Activated CD8-positive, alpha-beta T cell treated with anti-CD3 and anti-CD28 coated beads for 36 hours (primary cell): ENCODE measurements at places on chromosomes 4 and X. TPM values are rescaled to one million over a fixed set of nuclear protein-coding genes. Genes with fewer than 3 reads are reported as not detected.

The BRS3 gene
- total RNA-seq, result not detected

The TCEAL7 gene
- total RNA-seq, result not detected

The MAGEB10 gene
- not detected for total RNA-seq

The GPC4 gene
- total RNA-seq, result not detected

The FGA gene
- not detected for total RNA-seq

The KDR gene
- total RNA-seq, result not detected

DNA sequence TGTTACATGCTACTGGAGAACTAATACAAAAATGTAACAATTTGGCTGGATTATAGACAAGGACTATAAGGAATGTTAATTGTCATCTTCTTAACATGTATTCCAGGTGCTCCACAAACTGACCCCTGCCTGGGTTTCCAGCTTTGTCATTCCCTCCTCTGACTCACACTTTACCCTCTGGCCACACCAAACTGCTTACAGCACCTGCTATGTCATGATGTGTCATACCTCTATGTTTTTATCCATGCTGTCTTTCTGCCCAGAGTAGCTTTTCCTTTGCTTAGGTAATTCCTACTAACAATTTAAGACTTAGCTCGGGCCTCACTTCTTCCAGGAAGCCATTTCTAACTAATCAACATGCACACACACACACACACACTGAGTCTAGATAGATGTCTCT lies 14.0 kb upstream of the SHROOM4 start:
- DNase-seq, result no peak
- H3K36me3 ChIP-seq, result no peaks in the 10 kb centered on the region
- no peaks in the 10 kb centered on the region for H3K27me3 ChIP-seq
- H3K4me1 ChIP-seq, result no peaks in the 10 kb centered on the region
- no peak overlapping the region for H3K27ac ChIP-seq

DNA sequence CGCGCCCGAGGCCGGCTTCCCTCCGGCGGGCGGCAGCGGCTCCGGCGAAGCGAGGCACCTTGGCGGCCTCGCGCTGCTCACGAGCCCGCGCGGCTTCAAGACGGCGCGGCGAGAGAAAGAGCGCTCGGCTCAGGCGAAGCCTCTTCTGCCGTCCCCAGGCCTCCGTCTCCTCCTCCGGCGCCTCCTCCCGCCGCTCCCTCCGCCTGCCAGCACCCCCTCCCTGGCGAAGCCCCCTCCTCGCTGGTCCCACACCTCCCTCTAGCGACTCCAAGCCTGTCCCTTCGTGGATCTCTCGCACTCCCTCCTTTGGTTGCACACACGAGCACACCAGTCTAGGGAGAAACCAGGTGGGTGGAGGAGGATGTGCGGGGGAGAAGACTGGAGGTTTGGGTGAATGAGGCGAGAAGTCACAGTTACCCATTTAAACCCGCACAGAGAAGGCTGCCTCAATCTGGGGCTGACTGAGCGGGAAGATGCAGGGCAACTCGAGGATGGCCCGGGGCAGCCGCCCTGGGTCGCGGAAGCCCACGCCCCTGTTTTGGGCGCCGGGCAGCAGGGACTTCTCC lies at the start of gene CAMK2D:
TSS of gene CAMK2D (minus strand) at position 119 of the 566 bp plus-strand sequence. CDS start 670 bp downstream, outside the sequence.
- peak; percentile 88 for DNase-seq
- peak within 1 kb of the TSS; percentile 98 for H3K4me3 ChIP-seq
- peaks cover 29% of the 10 kb centered on the region for H3K36me3 ChIP-seq
- H3K27ac ChIP-seq, result peak within 1 kb of the TSS; percentile 98
- peaks cover 44% of the 10 kb centered on the region for H3K4me1 ChIP-seq
- no peaks in the 10 kb centered on the region for H3K27me3 ChIP-seq

DNA sequence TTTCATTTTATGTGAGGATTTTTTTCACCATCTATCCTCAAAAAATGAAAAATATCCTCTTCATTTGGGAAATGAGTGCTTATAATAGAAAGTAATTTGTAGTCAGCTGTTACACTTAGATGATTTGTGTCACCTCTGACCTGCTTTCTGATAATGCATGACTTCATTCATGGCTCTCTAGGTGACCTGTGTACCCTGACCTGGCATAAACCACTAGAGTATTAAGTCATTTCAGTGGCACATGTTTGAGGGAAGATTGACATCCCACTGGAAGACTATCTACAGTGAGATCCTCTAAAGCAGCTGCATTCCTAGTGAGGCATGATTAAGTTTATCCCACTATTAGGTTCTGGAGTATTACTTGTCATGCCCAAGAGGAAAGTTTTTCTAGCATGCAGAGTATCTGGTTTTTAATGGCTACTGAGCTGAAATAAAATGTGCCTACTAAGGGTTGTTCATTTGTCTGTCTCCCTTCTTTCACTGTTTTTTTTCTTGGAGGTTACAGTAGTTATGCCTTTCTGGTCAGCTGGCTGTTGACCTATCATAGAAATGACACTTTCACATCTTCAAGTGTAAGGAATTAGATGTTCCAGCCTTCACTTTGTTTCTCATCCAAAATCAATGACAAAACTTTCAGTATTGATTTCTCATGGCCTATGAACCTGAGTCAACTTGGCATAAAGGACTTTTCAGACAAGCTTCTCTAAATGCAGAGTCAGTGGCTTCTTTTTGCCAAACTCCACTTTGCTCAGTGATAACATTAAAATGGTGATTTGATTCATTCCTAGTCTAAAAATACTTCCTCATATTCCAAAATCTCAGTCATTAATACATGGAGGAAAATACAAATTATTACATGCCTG lies 33.1 kb downstream of the TET2 start:
- H3K36me3 ChIP-seq, result peaks cover 40% of the 10 kb centered on the region
- H3K4me3 ChIP-seq, result no peak overlapping the region
- peaks cover 30% of the 10 kb centered on the region for H3K4me1 ChIP-seq
- H3K27ac ChIP-seq, result no peak overlapping the region
- DNase-seq, result no peak

GRCh38 chrX:134622813-134623185 lies 35.5 kb downstream of the PLAC1 start:
- peaks cover 16% of the 10 kb centered on the region for H3K4me1 ChIP-seq
- H3K36me3 ChIP-seq, result no peaks in the 10 kb centered on the region
- H3K4me3 ChIP-seq, result no peak overlapping the region
- peaks cover 2% of the 10 kb centered on the region for H3K27me3 ChIP-seq
- no peak for DNase-seq
- no peak overlapping the region for H3K27ac ChIP-seq

GRCh38 chr4:42412251-42412650 lies 15.0 kb downstream of the SHISA3 start:
- H3K36me3 ChIP-seq, result peaks cover 21% of the 10 kb centered on the region
- H3K4me3 ChIP-seq, result no peak overlapping the region
- no peak for DNase-seq
- H3K27me3 ChIP-seq, result no peaks in the 10 kb centered on the region
- no peak overlapping the region for H3K27ac ChIP-seq
- H3K4me1 ChIP-seq, result no peaks in the 10 kb centered on the region

GRCh38 chrX:70453024-70453618 lies 8.5 kb downstream of the DLG3 start:
- H3K27me3 ChIP-seq, result no peaks in the 10 kb centered on the region
- H3K36me3 ChIP-seq, result peaks cover 6% of the 10 kb centered on the region
- H3K4me3 ChIP-seq, result peak overlapping the region; percentile 79
- DNase-seq, result peak; percentile 20
- peaks cover 39% of the 10 kb centered on the region for H3K4me1 ChIP-seq
- peak overlapping the region; percentile 88 for H3K27ac ChIP-seq

GRCh38 chrX:1190596-1191145 lies 21.8 kb downstream of the CRLF2 start:
- no peaks in the 10 kb centered on the region for H3K27me3 ChIP-seq
- no peak overlapping the region for H3K27ac ChIP-seq

DNA sequence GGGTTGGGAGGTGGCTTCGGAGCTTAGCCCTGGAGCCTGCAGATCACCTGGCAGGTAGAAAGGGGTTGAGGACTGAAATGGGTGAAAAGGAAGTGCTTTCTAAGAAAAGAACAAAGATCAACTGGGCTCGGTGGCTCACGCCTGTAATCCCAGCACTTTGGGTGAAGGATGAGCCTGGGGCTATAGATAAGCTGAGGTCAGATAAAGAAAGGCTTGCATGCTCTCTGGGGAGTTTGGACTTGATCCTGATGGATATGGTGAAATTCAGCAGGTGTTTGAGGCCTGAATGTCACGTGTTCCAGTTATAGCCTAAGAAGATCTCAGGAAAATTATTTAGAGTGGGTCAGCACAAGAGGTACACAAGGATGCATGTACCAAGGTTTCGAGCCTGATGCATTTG lies 40.8 kb downstream of the SLC34A2 start:
- H3K27ac ChIP-seq, result no peak overlapping the region
- no peaks in the 10 kb centered on the region for H3K27me3 ChIP-seq
- no peak for DNase-seq
- H3K4me1 ChIP-seq, result no peaks in the 10 kb centered on the region
- no peaks in the 10 kb centered on the region for H3K36me3 ChIP-seq

GRCh38 chr4:165190591-165191347 lies 16.6 kb upstream of the KLHL2 start:
- peak; percentile 66 for DNase-seq
- H3K4me3 ChIP-seq, result no peak overlapping the region
- H3K4me1 ChIP-seq, result peaks cover 28% of the 10 kb centered on the region
- no peaks in the 10 kb centered on the region for H3K27me3 ChIP-seq

- H3K36me3 ChIP-seq, result no peaks in the 10 kb centered on the region
- no peak overlapping the region for H3K27ac ChIP-seq
- no peaks in the 10 kb centered on the region for H3K4me1 ChIP-seq
- H3K27me3 ChIP-seq, result peaks cover 2% of the 10 kb centered on the region
- DNase-seq, result no peak
These were observed 44.1 kb upstream of the SEC24B start for GRCh38 chr4:109389369-109390114.

GRCh38 chrX:148523303-148524080 lies 23.1 kb downstream of the AFF2 start:
- peaks cover 3% of the 10 kb centered on the region for H3K4me1 ChIP-seq
- H3K27ac ChIP-seq, result no peak overlapping the region
- H3K4me3 ChIP-seq, result no peak overlapping the region

DNA sequence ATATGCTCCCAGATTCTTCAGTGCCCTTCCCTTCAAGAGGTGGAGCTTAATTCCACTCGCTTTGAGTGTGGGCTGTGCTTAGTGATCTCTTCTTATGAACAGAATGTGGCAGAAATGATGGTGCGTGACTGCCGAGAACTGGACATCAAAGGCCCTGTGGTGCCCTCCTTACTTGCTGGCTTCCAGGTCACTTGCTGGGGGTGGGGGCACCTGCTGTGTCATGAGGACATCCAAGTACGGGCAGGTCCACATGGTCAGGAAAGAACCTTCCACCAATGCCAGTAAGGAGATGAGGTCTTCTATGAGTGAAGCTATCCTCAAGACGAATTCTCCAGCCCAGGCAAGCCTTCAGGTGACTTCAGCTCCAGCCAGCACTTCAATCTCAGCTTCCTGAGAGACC lies 95.8 kb downstream of the FAM53A start:
- H3K4me3 ChIP-seq, result no peak overlapping the region
- H3K27ac ChIP-seq, result no peak overlapping the region
- no peak for DNase-seq
- H3K36me3 ChIP-seq, result peaks cover 4% of the 10 kb centered on the region
- peaks cover 1% of the 10 kb centered on the region for H3K27me3 ChIP-seq
- H3K4me1 ChIP-seq, result no peaks in the 10 kb centered on the region
